HepG2 (cell line): ENCODE measurements at places on chromosomes 12 and 14.

- no peak for DNase-seq
These were observed 46.6 kb downstream of the KIF26A start for GRCh38 chr14:104184911-104185499.

- no peak for DNase-seq
These were observed 88.0 kb downstream of the PCNX1 start for GRCh38 chr14:70995211-70995610.

DNA sequence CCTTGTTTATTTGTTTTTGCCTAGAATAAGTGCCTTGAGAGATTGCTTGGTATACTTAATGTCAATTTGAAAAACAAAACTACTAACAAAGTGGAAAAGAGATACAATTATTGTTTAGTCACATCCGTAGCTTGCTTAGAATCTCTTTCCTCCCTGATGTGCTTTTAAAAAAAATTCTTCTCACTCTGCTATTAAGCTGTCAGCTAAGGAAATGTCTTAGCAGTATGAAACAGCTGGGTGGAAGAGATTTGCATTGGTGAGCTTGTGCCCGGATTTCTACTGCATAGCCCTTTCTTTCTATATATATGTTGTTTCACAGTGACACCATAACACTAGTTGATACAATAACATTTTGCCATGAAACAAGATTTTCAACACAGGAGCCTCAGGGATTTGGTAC is 229.4 kb upstream of the RGS6 start:
- DNase-seq: no peak

DNA sequence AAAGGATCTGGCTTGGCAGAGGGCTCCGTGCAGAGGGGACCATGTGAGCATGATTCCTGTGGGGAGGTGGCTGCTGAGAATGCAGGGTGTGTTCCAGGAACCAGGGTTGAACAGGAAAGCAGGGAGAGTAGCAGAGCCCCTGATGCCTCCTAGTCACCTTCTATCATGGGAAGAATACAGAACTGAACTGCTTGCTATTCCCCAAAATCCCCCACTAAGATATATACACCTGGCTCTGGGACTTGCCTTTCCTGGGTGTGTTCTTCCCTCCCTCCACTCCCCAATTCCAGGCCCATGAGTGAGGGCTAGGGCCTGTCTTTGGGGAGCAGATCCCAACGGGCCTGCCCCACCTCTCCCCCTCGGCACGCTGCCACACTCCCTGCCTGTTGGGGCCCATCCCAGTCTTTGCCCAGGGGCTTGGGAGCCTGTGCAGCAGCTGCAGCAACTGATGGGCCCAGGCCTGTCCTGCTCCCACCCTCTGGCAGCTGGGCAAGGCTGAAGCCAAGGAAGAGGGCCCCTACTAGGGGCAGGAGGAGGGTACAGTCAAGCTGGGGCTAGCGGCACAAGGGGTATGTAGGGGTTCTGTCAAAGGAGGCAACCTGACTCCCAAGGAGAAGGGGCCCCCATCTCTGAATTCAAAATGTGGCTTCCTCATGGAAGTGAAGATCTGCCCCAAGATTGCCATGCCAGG is 3.2 kb downstream of the AJUBA start:
- no peak for DNase-seq

DNA sequence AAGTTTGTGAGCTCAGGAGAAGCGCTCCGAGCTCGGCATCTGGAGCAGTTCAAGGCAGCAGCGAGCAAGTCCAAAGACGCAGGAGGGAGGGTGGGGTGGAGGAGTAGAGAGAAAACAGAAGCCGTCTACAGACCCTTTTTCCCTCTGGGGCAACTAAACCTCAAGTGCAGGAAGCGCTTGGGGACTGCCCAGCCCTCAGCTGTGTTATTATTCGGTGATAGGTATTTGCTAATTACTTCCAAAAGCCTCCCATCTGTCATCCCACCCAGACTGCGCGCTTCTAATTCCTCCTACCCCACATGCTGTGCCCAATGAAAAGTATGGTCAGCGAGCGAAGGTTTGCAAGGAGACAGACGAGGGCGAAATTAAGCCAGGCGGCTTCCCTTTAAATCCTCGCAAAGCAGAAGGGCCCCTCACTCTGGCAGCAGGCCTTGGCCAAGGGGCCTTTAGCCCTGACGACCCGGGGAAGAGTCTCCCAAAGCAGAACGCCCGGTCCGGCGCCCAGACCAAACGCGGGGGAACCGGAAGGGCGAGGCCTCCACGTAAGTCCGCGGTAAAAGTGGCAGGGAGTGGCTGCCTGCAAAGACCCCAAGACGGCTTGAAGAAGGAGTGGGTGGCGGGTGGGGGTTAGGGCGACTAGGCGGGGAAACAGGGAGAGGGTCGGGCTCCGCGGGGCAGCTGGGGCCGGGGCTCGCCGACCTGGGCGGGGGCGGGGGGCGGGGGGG is 507 bp upstream of the CD9 start:
- no peak for DNase-seq

GRCh38 chr12:52682381-52682660 is 2.1 kb upstream of the KRT1 start:
- DNase-seq: no peak
